ENCODE measurements at places on chromosomes 2 and 18. TPM values are rescaled to one million over a fixed set of nuclear protein-coding genes. Genes with fewer than 3 reads are reported as not detected.

DNA sequence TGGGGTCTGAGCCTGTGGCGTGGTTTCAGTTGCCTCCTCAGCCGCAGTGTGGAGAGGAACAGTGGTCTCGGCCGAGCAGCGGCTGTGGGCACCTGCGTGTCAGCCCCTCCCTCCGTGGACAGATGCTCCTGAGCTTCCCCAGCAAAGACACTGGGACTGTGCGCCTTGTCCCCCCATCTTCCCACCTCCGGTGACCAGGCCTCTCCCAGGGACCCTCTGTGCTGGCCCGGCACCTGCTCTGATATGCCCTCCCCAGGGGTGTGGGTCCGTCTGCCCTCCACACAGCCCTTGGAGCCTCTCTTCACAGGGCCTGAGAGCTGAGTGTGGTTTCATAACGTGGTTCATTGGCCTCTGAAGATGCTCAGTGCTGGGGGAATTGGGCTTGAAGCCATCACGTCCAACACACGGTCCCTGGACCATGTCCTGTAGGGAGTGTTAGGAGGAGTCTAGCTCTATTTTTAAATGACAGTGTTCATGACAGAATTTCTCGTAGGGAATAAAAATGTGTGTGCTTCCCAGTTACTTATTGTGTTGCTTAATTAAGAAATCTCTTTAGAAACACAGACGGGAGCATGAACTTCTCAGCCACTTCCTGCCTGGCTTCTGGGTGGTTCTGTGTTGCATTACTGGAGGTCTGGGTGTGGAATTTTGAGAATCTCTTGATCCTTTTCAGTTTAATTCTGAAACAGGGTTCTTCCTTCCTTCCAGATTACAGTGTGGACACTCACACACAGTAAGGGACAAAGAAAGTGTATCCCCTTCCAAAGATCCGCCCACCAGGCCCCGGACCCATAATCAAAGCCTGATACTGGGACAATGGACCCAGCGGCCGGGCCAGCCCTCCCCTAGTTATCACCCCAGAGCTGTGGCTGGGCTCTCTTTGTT is 110.7 kb downstream of the NFATC1 start:
- DNase-seq: no peak

ALPI gene
- total RNA-seq: not detected

DNA sequence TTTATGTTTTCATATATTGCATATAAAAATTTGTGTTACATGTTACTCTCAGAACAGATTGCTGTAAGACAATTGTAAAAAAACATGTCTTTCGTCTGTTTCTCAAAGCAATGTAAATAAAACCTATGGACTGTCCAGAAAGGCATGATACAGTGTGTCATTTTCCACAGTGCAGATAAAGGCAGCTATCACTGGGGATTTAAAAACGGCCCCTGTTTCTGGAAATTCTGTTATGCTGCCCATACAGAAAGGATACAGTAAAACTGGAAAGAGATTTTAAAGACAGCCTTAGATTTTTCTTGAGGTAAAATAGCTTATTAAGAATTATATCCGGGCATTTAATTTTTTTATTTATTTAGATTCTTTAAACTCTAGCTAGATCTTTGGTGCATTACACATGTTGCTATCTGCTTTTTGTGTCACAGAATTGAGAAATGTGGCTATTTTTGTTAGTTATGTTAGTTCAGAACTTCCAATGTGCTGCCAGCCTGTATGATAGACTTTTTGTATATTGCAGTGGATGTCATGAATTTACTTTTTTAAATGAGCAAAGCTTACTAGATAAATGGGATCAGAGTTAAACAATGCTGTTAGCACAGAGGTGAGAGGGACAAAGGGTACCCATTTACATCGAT is 859 bp upstream of the INO80D start:
- no peak for DNase-seq

PLCL1 gene
- 5.0 TPM for total RNA-seq

ST8SIA5 gene
- 0.24 TPM for total RNA-seq

DNA sequence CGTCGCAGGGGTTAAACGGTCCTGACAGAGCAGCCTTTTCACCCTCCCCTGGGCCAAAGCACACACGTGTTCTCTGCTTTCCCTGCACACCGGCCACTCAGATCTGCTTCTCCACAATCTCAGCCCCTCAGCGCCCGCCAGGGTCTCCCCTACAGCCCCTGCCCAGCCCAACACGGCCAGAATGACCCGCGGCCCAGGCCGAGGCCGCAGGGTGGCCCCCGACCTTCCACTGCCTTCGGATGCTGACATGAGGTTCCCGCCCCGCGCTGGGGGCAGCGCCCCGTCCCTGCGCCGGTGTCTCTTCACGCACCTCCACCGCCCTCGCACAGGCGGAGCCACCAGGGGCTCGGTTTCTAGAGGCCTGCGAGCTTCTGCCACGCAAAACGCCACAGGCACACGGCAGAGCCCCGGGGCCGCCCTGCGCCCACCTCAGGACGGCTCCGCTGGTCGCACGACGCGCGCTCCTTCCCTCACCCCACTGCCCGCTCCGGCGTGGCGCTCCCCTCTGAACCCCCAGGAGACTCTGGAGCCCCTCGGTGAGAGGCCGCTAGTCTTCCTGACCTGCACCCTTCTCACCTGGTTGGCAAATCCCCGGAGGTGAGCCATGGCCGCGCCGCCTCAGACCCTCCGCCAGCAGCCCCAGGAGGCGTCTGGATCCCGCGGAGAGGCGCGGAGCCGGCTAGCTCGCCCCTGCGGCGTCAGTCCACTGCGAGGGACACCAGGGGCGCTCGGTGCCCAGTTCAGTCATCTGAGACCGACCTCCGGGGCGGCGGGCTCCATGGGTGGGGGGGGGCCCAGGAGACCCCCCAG is 749 bp downstream of the STK25 start:
- DNase-seq: no peak

ACVR1C gene
- 0.06 TPM for total RNA-seq

B3GNT7 gene
- 0.44 TPM for total RNA-seq

GRCh38 chr2:43218155-43218701 is 8.2 kb downstream of the ZFP36L2 start:
- DNase-seq: no peak

DNA sequence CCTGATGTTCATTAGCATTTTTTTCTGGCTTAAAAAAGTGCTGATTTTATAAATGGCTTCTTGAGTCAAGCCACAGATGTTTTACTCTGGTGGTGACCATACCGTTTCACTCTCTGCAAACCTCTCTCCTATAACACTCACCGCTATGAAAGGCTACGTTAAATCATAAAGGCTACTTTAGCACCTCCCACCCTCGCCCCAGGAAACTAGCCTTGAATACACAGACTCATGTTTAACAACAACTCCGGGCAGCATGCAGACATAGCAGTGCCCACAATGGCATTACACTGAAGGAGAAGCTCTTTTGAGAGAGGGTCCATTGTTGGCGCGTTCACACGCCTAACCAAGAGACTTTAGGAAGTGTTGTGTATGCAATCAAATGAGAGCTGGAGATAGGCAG is 5.6 kb downstream of the MYT1L start:
- no peak for DNase-seq

DNA sequence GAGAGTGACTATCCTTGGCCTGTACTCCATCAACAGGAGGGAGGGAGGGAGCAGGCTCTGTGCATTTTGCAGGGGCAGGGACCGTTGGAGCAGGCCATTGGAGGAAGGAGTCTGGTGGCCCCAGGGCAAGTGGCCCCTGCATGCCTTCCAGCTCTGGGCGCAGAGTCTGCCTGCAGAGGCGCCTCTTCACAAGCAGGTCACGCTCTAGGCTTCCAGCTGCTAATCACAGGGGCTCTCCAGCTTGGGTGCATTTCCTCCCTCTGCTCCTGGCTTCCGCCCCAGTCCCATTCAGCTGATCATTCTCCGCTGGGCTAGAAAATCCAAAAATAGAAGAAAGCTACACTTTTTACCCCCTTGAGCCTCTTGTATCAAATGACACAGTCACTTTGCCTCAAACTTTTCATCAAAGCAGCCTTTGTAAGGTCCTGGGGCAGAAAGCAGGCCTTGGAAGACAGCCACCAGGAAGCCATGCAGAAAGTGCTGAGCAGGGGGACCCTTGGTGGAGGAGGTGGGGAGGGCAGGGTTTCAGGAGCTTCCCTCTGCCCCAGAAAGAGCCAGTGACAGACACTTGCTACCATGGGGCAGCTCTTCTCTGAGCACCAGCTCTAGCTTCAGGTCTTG is 11.3 kb downstream of the TMEM247 start:
- DNase-seq: no peak

ASPRV1 gene
- total RNA-seq: 0.64 TPM

DNA sequence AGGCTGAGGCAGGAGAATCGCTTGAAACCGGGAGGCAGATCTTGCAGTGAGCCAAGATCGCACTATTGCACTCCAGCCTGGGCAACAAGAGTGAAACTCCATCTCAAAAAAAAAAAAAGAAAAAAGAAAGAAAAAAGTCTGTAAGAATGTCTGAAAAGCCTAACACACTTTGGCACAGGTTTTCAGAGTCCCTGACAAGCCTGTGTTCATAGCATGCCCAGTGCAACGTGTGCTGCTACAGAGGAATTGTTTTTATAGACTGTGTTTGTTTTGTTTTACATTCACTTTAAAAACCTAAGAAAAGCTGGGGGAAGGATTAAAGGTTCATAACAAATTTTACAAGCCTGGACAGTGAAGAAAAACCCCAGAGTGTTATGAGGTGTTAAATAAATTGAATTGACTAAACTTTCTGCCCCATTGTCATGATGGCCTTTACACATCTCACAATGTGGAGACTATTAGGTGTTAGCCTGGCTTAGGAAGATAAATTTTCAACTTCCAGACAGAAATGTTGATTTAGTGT is 55.2 kb downstream of the RBM43 start:
- DNase-seq: no peak

- DNase-seq: no peak
These were observed 5.6 kb upstream of the PPP4R1 start for GRCh38 chr18:9619990-9620389.

NOSTRIN gene
- 20.1 TPM for total RNA-seq

TCF23 gene
- total RNA-seq: not detected

DPY30 gene
- 68.7 TPM for total RNA-seq

Measured in glomerular endothelial cell (primary cell).